ENCODE measurements at places on chromosomes 6 and 20.

- no peak for DNase-seq
These were observed 994 bp downstream of the CLDN20 start for GRCh38 chr6:155264693-155265320.

GRCh38 chr6:73631849-73632248 is 21.9 kb downstream of the SLC17A5 start:
- no peak for DNase-seq

GRCh38 chr20:49316704-49317103 is 38.8 kb upstream of the ZNFX1 start:
- DNase-seq: no peak

DNA sequence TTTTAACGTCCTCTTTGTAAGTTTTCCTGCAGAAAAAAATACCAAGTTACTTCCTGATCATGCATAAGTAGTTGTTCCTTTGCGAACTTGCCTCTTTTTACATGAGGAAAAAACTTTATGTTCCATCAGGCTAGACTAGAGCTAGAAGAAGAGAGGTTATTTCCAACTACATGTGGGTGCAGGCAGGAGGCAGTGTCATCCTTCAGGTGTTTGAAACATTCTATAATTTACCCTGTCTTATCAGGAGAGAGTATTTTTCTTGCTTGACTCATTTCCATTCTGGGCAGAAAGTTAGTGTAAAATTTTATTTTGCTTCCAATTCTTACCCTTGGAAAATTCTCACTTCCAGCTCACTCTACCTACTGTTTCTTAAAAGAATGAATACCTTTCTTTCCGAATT is 28.5 kb upstream of the EPHA7 start:
- DNase-seq: no peak

- no peak for DNase-seq
These were observed 180.7 kb downstream of the BTBD3 start for GRCh38 chr20:12098421-12098820.

DNA sequence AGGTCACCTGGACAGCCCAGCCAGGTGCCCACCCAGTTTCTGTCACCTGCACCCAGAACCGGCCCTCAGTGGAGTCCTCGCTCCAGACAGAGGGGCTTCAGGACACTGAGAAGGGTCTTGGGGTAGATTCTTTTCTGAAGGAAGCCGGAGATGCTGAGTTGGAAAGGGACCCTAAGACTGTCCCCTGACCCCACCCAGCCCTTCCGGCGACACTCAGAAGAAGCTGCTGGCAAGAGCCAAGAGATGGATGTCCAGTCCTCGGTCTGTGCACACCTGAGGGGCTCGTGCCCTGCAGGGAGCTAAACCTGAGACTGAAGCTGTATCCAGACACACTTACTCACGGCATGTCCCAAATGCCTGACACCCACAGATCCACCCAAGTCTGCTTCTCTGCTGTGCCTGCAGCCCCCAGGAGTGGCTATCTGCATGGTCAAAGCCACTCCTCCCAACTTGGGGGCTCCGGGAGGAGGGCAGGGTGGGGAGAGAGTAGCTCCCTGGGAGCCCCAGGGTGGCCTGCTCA is 20.2 kb downstream of the NTSR1 start:
- DNase-seq: no peak

DNA sequence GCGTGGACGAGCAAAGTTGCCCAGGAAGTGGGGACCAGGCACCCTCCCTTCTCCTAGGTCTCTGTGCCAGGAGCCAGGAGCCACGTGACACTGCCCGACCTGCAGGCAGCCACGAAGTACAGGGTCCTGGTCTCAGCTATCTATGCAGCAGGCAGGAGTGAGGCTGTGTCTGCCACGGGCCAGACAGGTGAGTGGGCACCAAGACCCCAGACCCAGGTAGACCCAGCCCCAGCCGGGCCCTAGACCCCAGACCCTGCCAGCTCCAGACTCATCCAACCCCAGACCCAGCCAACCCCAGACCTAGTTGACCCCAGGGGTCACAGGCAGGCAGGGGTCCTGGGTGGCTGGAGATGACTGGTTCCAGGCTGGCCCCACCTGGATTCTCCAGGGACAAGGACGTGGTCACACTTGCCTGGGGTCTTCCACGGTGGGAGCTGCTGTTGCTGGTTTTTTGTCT is 21.1 kb downstream of the COL20A1 start:
- DNase-seq: no peak

GRCh38 chr6:77879527-77879926 is 226.7 kb downstream of the MEI4 start:
- no peak for DNase-seq

- DNase-seq: no peak
These were observed 937 bp downstream of the ZNF318 start for GRCh38 chr6:43368259-43369160.

DNA sequence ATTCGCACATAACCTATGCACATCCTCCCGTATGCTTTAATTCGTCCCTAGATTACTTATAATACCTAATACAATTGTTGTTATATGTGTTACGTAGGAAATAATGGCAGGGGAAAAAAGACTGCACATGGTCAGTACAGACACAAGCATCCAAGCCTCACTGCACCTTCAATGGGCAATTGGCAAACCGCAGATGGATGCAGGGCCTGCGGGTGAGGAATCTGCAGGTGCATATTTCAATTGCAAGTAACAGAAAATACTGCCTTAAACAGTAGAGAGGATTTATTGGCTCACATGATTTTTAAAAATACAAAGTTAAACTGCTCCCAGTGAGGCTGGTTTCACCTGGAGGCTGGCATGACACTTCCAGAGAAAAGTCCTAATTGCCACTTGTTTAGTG is 142.1 kb upstream of the MLN start:
- DNase-seq: no peak

DNA sequence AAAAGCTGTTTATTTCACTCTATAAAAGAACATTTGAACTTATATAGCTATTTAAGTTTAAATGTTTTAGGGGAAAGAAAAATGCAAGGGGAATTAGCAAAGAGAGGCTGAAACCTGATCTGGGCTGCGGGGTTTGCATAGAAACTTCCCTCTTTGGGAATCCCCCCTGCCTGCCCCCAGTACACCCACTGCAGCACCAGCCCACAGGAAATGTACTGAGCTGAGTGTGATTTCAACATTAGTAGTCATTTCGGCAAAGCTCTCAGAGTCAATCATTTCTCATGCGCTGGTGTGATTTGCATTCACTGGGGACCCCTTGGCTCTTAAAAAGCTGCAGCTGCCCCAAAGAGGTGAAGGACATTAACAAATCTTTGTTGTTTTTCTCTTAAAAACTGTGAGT is 859.4 kb downstream of the MAFB start:
- DNase-seq: no peak

DNA sequence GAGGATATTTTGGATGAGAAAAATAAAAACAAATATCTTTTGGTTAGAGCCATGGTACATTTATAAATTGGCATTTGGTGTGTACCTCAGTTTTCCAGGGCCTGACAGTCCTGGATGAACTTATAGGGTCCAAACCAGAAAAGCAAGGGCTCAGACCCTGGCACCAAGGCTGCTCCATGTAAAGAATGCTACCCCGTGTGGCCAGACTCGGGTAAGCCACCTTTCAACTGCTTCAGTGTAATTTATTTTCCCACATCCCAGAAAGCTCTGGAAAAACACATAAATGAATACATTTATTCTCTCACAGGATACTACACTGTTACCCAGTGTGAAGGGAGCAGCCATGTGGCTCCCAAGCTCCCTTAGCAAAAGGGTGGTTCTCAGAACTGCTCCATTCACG is 13.8 kb downstream of the MRPL14 start:
- DNase-seq: no peak

DNA sequence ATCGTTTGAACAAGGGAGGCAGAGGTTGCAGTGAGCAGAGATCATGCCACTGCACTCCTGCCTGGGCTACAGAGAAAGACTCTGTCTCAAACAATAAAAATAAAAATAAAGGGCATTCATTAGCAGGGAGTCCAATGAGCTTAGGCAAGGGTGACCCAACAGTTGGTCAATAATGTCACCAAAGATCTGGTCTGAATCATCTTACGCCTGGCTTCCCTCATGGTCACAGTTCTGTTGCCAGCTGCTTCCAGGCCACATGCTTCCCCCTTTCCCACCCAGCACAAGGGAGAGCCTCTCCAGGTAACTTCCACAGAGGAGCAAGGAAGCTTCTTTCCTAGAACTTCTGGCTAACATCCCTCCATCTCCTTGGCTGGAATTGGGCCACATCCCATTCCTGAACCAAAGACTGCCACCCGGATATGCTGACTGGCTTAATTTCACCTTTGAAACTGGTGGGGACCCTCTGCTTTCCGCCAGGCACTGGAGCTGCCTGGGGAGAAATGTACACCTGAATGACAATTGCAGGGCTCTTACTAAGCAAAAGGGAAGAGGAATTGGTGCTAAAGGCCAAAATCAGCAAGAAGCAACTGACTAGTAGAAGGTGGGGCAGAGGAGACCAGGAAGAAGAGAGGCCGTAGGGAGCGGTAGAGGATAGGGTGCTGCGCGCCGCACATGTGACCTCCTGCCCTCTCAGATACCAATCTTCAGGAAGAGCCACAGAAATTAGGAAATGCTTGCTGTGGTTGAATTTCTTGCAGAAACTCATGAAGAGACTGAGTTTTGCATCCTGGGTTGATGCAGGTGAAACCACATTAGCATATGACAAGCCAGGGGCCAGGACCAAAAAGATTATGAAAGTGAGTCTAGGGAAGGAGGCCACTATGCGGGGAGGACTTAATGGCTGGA is 8.3 kb upstream of the SCML4 start:
- no peak for DNase-seq

DNA sequence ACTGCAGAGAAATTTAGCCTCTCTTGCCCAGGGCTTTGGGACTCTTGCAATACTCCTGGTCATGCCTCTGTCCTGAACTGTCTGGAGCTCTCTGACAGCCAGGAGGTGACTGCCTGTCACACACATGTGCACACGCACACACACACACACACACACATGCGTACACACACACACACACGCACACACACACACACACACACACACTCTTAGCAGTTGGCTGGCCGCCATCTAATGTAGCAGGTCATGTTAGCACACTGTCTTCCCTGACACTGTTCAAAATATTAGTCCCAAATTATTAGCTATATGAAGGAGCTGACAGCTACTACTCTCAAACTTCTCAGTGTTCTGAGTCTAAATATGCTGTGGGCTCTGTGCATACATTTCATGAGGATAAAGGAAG is 60.9 kb downstream of the IPCEF1 start:
- no peak for DNase-seq

DNA sequence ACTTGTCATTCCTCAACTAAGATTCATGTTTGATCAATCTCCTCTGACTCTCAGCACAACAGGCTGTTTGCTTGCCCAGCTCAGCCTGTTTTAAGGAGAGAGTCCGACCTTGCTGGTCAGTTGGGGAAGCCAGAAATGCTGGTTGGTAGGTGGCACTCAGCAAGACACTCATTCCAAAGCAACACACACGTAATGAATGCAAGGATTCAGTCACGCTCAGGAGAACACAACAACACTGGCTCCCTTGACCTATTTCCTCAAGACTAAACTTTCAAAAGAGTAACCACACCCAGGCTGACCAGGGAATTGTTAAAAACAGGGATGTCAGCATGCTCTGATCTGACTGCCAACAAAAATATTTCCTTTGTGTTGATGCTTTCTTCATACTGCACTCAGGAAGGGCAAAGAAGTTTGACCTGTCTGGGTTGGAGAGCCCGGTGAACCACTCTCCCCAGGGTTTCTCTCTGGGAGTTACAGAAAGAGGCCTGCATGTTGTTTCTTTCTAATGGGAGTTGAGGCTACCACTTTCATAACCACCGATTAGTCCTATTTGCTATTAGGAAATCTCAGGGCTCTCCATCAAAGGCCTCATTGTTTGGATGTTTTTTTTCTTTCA is 25.6 kb upstream of the PREP start:
- no peak for DNase-seq

DNA sequence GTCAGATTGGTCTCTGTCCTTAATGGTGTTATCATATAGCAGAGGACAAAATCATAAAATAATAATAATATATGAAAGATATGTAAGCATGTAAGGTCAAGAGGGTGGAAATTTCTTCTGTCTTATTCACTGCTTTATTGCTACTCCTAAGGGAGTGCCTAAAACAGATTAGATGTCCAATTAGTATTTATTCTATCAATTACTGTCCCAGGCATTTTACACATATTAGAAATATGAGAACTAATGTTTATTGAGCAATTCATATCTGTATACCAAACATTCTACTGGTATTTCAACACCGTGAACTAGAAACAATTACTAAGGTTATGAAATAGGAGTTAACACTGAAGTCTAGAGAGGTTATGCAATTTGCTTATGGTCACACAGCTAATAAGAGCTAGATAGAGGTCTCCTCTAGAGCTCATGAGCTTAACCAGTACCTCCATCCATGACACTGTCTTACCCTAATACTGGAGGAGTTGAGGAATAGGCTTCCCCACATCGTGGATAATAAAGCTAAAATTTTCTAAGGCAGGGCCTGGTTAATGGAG is 302.3 kb downstream of the PLCB1 start:
- no peak for DNase-seq

- no peak for DNase-seq
These were observed 128.8 kb upstream of the PDE7B start for GRCh38 chr6:135722679-135723078.

DNA sequence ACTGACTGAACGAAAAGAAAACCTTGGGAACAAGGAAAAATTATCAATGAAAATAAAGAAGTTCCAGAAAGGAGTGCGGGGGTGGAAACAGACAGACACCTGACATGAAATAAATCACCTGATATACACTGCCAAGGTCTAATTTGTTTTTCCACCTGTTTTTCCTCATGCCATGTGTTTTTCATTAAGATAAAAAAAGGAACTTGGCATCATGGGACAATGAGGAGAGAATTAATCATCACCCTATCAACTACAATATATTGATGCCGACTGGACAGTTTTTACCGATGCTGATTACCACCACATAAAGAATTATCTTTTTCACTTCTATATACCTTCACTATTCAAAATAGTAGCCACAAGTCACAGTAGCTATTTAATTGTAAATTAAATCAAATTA is 233.2 kb downstream of the ARHGAP18 start:
- no peak for DNase-seq

GRCh38 chr6:124482071-124482491 is 480.2 kb upstream of the RNF217 start:
- no peak for DNase-seq

- no peak for DNase-seq
These were observed 28.9 kb downstream of the SLC17A5 start for GRCh38 chr6:73624896-73625295.

DNA sequence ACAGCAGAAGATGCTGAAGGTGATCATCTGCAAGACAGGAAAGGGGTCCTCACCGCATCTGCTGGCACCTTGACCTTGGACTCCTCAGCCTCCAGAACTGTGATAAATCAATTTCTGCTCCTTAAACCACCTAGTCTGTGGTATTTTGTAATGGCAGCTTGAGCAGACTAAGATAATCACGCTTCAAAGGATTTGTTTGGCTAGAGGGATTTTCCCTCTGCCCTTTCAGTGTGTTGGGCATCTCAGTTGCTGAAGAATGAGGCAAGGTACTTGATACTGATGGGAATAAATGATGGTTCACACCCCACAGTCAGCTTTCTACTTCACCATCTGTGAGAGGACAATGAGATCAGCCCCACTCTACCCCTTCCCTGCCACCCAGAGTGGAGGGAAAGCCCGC is 60.2 kb downstream of the ADAT2 start:
- DNase-seq: no peak

Measured in stimulated activated CD8-positive, alpha-beta memory T cell treated with anti-CD3 and anti-CD28 coated beads, Interleukin-2, amount 100 ng/mL, for 48 hours (primary cell).